ENCODE measurements at places on chromosomes 11 and 22.

DNA sequence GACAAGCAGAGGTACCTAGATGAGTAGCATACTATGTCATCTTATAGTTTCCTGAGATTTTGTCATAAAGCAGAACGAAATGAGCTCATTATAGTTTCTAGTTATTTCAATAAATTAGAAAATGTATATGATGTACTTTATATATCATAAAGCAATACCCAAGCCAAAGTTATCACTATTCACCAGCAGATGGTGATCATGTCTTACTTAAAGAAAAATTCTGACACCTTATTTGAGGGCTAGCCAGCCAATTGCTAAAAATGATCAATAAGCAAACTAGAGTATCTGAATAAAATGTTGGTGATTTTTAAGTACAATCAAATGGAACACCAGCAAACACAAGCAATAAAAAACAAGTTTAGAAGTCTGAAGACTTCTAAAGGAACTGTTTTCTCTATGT, 44.1 kb downstream of the RSF1 start:
- DNase-seq = no peak

GRCh38 chr11:31652528-31652927, 143.0 kb downstream of the ELP4 start:
- DNase-seq = no peak

DNA sequence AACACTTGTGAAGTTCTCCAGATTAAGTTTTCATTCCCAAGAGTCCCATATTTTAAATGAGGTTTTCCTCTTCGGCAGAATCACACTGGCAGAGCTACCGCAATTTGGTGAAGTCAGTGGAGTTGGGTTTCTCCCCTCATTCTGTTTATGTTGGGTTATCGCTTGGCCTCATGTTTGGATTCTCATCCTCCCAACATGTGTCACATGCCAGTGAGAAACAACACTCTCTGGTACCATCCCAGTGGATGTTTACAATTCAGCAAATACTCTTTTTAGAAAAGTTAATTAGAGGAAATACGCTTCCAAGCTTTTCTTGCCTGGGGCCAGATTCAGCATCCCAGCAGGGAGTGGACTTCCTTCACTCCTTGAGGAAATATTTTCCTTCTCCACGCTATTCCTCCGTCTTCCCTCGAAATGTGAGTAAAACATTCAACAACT, 2.1 kb downstream of the PAMR1 start:
- DNase-seq = no peak

DNA sequence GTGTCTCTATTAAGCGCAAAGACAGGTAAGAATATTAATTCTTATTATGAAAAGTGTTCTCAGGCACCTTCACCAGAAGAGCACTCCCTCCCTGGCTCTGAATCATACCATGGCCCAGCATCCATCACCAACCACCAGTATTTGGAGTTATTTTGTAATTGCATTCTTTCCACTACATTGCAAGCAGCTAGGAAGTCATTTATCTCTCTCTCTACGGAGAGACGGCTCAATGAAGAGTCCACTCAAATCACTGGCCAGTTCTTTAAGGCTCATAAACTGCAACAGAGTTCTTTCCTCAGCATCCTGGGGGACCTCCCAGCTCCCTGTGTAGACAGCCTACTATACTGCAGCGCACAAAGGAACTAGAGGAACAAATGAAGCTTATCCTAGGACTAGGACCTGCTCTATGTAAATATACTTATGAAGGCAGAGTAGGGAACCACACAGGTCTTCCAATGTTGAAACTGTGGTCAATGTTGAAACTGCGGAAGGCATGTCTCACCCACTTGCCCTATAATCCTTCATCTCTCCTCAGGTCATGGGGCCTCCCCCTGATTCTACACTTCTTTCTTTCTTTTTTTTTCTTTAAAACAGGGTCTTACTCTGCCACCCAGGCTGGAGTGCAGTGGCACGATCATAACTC, 63.4 kb downstream of the AAMDC start:
- DNase-seq = no peak

DNA sequence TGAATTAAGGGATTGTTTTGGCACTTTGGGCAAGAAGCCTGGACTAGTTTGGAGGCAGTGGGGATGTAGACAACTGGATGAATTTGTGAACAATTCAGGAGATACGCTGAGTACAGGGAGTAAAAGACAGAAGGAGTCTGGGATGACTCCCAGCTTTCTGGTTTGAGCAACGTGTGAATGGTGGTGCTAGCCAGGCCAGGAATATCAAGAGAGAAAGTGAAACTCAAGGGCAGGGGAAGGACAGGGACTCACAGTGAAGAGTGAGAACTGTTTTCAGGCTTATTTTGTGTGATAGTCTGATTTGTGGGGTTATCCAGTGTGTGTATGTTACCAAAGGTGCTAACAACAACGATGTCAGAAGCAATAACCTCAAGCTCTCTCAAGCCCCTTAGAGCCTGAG, 15.9 kb downstream of the CHRM1 start:
- DNase-seq = no peak

DNA sequence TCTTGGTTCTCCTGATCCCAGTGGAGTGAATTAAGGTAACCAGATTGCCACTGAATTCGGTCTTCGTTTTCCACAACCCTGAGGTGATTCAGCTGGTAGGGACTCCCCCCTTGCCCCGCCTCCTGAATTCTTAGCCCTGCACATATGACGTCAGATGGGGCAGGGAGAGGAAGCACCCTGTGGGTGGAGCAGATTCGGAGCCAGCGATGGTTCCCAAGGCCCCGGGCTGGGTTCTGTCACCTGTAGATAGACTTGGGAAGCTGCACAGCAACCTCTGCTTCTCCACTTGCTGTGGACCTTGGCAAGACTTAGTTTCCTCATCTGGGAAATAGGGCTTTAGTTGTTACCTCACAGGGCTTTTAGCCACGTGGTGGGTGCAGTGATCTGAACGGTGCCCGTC, 67.8 kb downstream of the CTTN start:
- DNase-seq = no peak

DNA sequence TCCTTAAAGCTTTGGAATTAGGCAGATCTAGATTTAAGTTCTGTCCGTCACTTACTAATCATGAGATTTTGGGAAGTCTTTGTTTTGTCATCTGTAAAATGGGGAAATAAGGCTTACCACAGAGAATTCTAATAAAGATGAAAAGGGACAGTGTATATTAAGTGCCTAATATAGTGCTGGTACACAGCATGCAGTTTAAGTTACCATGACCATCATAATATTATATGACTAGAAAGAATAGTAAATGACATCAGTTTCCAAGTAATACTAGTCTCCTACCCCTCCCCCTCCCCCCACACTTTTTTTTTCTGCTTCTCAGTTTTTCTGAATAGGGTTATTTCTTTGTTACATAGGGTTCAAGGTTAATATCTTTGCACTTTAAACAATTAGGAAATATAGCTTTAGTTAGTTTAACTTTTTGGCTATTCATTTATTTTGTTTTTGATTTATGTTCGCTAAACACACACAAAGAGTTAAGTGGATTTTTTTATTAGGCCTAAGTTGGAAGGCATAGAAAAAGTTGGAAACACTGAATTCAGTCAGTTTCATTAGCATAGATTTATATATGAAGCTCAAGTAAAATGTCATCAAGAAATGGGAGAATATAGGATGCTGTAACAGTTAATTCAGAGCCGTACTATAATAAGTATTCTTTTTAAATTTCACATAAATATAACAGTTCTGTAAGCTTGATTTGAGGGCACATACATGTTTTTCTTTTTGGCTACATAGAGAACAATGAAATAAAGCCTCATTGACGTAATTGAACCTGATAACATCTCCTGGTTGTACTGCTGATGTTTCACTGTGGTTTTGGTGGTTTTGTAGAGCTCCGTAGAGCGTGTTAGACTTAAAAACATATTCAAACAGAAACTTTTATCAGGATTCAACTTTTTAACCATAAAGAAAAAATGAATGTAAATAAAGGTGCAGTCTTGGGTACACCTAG, 121.2 kb downstream of the PDE3B start:
- DNase-seq = no peak

DNA sequence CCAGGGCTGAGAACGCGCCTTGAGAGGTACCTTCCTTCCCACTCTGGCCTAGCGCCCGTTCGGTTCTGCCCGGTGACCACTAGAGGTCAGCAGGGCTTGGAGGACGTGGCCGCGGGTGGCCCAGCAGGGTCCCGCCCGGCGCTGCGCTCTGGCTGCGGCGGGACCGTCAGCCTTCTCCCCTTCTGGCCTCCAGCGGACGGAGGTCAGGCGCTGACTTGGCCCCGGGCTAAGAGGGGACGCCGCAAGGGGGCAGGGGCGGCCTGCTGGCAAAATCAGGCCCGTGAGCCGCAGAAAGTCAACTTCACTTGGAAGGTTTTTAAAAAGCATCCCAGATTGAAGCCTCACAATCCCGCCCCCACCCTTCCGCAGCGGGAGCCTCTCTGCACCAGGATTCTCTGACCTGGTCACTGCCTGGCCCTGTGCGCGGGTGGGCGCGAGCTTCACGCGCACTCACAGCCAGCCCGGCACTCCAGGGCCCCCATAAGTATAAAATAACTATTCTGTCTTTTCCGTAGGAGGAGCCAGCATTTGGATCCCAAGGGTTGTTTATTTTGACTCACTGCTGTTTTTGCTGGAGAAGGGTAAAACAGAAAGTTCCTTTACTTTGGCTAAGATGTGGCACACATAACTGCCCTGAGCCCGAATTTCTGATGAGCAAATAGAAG, 23.2 kb upstream of the ZBTB16 start:
- DNase-seq = peak; percentile 85

- no peak for DNase-seq
These were observed 19.9 kb downstream of the F2 start for GRCh38 chr11:46738887-46739286.

GRCh38 chr11:33452836-33453624, 195.8 kb downstream of the HIPK3 start:
- no peak for DNase-seq

GRCh38 chr11:104199053-104199452, 35.1 kb upstream of the PDGFD start:
- DNase-seq = no peak

DNA sequence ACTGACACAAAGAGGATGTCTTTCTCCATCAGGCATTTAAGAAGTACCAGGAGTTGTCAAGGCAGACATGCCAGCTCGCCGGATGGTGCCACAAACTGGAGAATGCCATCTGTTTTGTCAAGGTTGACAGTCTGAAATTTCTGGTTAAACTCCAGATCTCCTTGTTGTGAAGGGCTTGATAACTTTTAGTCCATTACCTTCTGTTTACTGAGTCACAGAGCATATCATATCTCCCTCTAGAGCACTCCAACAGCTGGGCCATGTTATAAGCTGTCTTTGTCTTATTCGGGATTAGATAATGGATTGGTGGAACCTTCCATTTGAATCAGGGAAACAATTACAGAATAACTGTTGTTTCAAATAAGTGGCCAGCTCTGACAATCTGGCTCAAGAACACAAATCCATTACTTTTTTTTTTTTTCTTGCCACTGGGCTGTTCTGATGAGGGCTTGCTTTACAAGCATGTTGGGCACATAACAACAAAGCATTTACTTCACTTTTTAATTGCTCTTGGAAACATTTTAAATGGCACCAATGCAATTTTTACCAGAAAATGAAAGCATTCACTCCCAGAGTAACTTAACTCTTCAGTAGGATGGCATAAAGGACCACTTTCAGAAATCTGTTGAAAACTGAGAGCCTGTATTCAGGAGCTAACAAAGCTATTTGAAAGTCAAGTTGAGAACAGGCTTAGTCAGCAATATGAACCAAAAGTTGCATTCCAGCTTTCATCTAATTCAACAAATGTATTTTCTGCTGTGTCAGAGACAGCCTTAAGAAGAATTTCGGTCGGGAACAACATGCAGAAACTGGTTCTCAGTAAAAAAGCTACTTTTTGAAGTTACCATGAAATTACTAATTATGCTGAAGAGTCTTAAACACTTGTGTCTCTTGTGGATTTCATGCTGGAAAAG, 227.6 kb upstream of the PITPNB start:
- peak; percentile 18 for DNase-seq

DNA sequence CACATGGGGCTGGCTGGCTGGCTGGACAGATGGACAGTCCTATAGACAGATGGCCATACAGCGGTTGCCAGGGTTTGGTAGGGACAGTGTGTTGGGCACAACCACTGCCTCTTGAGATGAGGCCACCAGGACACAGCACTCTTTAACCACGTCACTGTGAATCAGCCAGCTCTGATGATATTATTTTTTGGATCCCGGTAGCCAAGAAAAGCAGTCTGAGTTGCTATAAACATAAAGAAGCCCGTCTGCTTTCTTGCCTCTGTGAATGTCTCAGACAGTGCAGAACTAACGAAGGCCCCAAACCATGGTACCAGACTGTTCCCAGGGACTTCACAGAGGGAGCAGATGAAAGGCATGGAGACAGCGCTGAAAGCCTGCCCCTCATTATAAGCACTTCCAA, 115.9 kb upstream of the CSNK2A3 start:
- DNase-seq = no peak

DNA sequence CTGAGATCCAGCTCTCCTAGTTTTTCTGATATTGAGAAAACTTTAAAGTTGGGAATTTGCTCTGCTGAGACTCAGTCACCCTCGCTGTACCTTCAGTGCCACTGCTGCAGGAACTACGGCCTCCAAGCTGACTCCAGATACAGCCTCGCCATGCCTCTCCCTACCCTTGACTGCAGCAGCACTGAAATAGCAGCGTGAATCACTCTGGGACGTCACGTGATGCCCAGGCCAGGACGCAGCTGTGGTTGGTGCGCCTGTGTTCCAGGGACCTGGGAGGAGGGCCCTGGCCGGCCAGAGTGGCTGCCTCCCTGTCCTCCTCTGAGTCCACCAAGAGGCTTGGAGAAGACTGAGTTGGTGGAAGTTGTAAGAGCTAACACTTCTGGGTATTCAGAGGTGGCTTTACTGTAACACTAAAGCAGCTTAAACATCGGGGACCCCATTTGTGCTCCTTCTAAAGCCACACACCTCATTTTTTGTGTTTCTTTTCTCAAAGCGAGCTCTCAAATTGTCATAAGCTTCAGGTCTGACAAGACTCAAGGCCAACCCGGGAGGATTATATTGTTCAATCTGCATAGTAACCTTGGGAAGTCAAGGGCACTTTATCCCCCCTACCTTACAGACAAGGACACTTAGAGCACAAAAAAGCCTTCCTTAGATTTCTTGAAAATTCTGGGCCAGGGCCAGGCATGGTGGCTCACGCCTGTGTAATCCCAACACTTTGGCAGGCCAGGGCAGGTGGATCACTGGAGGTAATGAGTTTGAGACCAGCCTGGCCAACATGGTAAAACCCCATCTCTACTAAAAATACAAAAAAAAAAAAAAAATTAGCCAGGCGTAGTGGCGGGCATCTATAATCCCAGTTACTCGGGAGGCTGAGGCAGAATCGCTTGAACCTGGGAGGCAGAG, 4.2 kb upstream of the STIP1 start:
- DNase-seq = peak; percentile 94

GRCh38 chr11:8267831-8268529, 4.3 kb upstream of the LMO1 start:
- peak; percentile 38 for DNase-seq

Measured in WERI-Rb-1 (cell line).